Stimulated activated CD4-positive, alpha-beta T cell treated with anti-CD3 and anti-CD28 coated beads, Interleukin-2, amount 100 ng/mL, for 24 hours (primary cell): ENCODE measurements at places on chromosomes 5 and 9.

- no peak for DNase-seq
These were observed 78.1 kb downstream of the HSPA4 start for GRCh38 chr5:133129950-133130349.

DNA sequence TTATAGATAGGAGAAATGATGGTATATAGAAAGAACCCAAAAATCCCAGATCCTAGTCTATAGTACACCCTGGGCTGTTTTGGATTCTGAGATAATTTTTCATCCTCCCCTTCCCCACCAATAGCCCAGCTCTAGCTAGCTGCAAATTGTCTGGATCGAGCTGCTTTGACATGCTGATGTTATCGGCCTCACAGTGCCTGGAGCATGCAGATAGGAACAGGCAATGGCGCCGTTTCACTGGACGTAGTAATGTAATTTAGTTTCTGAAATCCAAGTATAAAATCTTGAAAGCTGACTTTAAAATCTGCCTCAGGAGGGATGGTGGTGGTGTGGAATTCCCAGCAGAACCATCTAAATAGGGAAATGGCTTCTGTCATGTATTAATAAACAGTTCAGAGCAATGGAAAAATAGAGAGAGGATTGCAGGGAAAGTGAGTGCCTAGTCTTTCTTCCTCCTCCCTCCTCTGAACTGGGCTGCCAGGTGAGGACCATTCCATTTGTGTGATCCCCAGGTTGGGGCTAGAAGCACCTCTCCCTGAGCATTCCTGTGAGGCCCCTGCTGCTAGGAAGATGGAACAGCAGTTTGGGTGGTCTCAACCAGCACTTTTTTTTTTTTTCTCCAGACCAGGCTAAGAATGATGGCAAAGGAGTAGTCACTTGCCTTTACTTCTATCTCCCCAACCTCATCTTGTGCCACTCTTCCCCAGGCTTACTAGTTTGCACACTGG is 31.9 kb downstream of the FAM219A start:
- no peak for DNase-seq

DNA sequence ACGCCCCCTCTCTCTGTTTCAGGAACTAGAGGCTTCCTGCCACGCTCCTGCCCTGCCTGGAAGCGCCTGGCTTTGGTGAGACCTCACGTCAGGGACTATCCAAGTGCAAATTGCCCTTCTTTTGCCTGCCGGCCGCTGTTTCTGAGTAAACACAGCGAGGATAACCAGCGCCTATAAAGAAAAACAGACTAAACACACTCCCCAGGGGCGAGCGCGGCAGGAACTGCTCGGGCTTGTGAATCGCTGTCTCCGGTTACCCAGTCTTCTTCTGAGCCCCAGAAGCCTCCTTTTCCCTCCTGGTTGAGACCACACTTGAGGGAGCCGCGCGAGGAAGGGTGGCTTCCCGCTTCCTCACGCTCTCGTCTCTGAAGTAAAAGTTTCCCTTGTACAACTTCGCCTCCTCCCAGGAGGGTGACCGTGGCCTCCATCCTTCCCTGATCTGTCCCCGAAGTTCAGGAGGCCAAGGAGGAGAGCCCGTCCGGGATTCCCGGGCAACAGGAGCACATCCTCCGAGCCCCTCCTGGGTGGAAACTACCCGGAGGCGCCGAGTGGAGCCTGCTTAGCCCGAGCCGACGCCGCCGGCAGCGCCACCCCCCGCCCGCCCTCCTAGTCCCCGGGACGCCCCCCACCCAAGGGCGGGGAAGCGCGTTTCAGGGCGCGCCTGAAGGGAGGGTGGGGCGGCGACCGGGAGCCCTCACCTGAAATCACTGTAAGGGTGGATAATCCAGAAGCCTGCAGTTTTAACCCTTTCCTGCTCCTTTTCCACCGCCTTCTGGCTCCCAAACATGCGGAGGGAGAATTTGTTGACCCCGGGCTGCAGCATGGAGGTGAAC is 993 bp downstream of the HCN1 start:
- no peak for DNase-seq

DNA sequence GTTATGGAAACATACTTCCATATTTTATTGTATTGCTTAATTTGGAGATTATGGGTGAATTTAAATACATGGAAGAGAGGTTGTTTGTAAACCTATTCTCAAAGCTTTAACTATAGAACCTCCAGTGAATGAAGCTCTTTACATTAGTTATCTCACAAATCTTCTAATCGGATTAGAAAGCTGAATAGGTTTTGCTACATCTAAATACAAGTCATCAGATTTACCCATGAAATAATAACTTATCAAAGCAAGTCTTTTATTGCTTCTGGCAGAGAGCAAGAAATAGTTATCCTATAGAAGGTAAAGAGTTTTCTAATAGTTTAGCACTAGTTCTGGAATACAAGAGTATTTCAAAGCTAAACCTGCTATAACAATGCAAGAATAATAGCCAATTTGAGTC is 104.4 kb upstream of the SREK1 start:
- DNase-seq, result no peak

DNA sequence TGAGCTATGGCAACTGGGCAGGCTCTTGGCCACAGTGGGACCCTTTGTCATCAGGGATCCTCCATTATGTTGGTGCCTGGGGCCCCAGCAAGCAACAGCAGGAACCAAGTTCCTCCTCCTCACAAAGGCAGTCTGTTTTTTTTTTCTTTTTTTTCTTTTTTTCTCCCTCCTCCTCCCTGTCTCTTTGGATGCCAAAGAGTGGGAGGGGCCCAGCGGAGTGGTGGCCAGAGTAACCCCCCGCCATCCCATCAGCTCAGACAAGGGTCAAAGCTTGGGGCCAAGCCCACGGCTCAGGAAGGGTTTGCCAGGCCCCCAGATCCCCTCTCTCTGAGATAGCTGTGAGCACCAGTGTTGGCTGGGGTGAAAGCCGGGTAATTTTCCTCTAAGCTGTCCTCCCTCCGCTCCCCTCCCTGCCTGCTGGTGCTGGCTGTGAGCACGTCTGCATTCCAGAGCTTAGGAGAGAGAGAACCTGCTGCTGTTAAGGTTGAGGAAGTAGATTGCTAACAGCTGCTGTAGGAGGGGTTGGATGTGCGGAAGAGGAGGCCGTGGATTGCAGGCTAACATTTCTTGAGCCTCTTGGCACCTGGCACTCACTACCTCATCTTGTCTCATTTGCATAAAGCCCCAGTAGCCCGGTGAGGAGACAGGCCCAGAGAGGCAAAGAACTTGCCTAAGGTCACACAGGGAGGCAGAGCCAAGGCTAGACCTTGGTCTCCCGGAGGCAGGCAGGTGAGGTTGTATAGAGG is 21.2 kb downstream of the GSN start:
- DNase-seq, result no peak

GRCh38 chr5:172901012-172901780 is 58.0 kb upstream of the RPL26L1 start:
- DNase-seq, result no peak

DNA sequence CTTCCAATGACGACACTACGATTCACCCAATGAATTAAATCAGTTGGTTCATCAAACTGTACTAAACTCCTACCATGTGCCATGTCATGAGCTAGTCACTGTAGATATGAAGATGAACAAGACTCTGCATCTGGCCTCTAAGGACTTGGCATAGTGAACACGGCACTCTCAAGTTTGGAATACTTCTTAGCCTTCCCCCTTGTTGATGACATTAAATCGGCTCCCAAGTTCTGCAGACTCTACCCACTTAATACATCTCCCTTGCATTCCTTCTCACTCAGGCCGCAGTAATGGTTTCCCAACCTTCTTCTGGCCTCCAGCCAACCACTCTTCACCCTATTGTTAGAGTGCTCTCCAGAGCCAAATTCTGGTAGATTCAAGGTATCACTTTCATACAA is 184.7 kb downstream of the MAPKAP1 start:
- DNase-seq, result no peak

DNA sequence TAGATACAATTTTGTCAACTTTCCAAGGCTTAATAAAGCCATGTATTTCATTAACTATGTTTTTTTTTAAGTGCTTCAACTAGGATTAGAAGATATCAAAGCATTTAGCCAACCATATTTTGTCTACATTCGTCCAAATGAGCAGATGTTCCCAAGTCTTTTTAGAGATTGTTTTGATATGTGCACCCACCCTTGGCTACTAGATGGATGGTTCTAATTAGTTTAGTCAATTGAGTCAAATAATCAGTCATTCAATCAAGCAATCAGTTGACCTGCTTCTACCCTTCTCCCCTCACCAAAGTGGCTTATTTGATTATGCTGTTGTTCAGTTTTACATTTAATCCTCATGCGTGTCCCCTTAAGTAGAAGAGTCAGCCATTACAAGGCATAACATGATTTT is 319.5 kb upstream of the TNC start:
- no peak for DNase-seq

- DNase-seq, result no peak
These were observed 18.4 kb downstream of the CXXC5 start for GRCh38 chr5:139666551-139666950.

- DNase-seq, result no peak
These were observed 3.6 kb downstream of the GLDC start for GRCh38 chr9:6641961-6642360.

DNA sequence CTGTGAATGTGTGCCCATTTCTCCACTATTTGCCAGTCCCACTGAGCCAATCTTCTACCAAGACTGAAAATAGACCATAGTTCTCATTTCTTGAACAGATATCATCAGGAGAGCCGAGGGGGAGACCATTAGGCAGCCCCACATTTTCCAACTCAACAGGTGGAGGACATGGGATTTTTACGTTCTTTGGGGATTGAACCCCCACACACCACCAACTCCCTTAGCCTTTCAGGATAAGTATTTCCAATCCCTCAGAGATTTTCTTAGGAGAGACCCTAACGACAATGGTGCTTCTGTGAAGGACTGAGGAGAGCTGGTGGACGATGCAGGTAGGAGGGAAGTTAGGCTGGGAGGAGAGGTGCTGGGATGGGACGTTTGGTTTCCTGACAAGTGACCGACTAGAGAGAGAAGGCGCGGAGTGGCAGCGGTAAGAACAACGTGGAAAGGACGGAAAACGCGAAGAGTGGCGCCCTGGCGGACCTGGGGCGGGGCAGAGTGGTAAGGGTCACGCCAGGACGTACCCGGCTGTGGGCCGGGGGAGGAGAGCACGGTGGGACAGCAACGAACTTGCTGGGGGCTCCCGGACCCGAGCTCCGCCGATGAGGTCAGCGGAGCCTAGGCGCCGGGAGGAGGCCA is 681 bp upstream of the CHSY3 start:
- DNase-seq, result no peak

DNA sequence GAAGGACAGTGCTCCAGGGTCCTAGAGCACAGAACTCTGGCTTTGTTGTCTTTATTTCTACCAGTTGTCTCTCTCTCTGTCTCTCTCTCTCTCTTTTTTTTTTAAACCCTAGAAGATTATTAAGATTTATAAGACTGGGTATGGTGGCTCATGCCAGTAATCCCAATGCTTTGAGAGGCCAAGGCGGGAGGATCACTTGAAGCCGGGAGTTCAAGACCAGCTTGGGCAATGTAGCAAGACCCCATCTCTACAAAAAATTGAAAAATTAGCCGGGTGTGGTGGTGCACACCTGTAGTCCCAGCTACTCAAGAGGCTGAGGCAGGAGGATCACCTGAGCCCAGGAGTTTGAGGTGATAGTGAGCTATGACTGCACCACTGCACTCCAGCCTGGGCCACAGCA is 65.0 kb upstream of the ABL1 start:
- DNase-seq, result no peak

GRCh38 chr9:112551641-112552040 is 65.0 kb downstream of the KIAA1958 start:
- DNase-seq, result no peak

GRCh38 chr9:36823466-36823865 is 210.6 kb downstream of the PAX5 start:
- no peak for DNase-seq

- DNase-seq, result no peak
These were observed 3.5 kb downstream of the AHRR start for GRCh38 chr5:324736-325612.

DNA sequence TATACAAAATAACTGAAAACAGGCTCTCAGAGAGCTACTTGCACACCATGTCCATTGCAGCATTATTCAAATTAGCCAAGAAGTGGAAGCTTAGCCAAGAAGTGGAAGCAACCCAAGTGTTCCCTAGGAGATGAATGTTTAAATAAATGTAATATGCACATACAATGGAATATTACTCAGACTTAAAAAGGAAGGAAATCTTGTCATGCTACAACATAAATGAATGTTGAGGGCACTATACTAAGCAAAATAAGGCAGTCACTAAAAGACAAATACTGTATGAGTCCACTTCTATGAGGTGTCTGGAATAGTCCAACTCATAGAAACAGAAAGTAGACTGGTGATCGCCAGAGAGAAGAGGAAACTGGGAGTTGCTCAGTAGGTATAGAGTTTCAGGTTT is 438.1 kb downstream of the MAT2B start:
- no peak for DNase-seq

GRCh38 chr9:88169700-88170099 is 31.4 kb upstream of the SPATA31C2 start:
- DNase-seq, result no peak

DNA sequence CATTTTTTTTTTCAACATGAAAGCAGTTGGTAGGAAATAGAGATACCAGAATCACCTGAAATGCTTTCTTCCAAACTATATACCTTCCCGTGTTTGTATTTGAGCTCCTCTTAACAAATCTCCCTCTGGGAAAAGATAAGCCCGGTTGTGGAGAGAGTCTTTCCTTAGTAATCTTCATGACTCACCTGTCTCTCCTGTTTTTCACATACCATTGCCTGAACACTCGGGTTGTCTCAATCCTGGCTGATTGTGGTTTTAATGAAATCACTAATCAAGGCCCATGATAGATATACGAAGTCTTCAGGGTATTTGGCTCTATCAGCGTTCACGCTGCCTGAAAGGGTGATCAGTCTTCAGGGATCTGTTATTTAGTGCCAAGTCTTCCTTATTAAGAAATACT is 136.7 kb downstream of the MAN2A1 start:
- DNase-seq, result no peak

- DNase-seq, result peak; percentile 31
These were observed 381.8 kb downstream of the ADGRV1 start for GRCh38 chr5:90940227-90940995.

GRCh38 chr9:20270161-20270560 is 352.1 kb downstream of the MLLT3 start:
- DNase-seq, result no peak

DNA sequence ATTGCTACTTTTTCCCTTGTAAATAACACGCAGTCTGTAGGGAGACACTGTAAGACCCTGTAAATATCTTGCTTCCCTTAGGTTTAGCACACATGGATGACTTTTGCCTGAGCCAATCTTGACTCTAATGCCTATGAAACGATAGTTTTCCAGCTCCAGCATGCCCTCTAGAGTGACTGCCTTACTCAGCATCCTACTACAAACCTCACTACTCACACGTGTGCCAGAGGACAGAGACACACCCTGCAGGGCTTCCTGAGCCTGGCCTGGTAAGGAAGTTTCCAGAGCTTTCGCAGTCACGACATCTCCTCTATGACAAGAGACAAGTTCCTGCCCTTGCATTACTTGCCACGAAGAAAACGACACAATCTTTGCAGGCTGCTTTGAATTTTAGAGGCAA is 138.1 kb downstream of the ATPSCKMT start:
- DNase-seq, result peak; percentile 2

GRCh38 chr5:112270299-112271293 is 148.5 kb downstream of the EPB41L4A start:
- no peak for DNase-seq

- DNase-seq, result no peak
These were observed 7.7 kb upstream of the DMRT2 start for GRCh38 chr9:1042466-1042865.
